ENCODE measurements at places on chromosomes 11 and 22.

DNA sequence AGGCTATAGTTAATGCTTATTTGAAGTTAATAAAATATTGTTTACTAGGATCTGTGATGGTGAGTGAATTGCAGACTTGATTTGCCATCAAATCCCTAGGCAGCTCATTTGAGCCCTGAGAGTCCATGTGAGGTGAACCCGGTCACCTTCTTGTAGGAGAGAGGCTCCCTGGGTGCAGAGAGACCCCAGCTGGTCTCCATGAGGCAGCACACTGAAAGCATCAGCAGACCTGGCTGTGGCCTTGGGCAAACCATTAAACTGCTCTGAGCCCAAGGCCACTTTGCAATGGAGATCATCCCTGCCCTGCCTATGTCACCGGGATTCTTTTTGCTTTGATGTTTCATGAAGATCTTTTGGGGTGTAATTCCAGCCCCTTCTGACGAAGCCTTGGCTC lies 125.2 kb downstream of the MICAL2 start:
- peak; percentile 57 for DNase-seq

DNA sequence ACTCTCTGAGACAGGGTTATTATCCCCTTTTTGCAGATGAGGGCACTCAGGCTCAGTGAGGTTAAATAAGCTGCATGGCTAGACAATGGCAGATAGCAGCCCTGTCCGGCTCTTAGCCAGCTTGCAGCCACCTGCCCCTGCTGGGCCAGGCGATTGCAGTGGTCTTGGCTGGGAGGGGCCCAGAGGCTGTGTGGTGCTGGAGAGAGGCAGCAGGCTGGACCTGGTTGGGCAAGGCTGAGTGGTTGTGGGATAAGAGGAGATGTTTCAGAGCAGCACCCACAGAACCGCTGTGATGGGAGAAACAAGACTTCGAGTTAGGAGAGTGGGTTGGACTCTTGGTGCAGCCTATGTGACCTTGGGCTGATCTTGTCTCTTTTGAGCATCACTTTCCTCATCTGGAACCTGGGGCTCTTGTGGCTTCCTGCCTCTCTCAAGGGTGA lies 25.5 kb downstream of the PTPRJ start:
- DNase-seq, result peak; percentile 49

DNA sequence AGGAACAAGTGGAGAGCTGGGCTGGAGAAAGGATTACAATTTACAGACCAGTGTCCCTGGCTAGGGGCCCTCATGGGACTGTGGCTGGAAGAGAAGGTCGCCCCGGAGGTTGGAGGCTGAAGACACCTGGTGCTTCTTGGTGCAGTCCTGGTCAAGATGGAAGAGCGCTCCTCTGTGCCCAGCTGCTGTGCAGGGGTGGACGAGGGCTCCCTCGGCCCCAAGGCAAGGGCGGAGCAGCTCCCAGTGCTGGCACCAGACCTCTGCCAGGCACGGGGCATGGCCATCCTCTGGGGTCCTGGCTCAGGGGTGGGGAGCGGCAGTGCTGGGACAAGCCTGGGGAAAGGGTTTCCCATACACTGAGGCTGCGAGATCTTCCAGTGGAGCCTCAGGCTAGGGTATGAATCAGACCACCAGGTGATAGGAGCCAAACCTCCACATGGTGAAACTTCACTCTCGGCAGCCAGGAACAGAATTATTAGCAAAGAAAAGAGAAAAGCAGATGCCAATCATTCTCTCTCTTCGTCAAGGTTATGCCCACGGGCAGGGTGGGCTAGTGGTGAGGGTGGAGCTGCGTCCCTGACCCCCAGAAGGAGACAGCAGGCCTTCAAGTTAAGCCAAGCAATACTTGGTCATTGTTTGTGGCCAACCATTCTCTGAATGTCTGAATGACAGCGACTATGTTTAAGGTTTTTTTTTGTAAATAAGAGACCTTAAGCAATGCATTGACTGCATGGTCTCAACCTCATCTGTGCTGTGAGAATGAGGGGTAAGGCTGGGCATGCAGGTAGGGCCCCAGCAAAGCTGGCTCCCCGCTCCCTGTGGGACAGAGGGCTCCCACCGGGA lies 32.1 kb downstream of the PPM1F start:
- DNase-seq, result no peak

GRCh38 chr11:91187314-91187713 lies 964.5 kb upstream of the CHORDC1 start:
- no peak for DNase-seq

GRCh38 chr11:122691549-122692150 lies 36.1 kb downstream of the UBASH3B start:
- DNase-seq, result no peak

- DNase-seq, result no peak
Observed at GRCh38 chr11:129969920-129970319, 32.7 kb downstream of the PRDM10 start.

DNA sequence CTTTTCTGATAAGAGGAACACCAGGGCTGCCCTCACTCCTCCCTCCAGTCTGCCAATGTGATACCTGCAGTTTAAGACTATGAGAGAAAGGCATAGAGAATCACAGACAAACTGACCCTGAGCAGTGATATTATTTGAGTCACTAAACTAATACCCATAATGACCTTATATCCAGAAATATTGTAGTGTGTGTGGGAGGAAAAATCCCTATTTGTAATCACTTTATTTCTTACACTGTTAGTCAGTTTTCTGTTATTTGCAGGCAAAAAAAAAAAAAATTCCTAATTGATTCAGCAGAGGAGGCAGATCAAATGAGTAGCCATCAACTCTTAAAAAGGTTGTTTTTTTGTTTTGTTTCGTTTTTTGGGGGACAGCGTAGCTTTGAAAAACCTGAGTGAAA lies 82.5 kb downstream of the MAML2 start:
- no peak for DNase-seq

GRCh38 chr11:15551901-15552851 lies 437.5 kb downstream of the INSC start:
- no peak for DNase-seq

- no peak for DNase-seq
Observed at GRCh38 chr22:25082096-25082495, 117.6 kb upstream of the CRYBB3 start.

All from activated CD4-positive, alpha-beta T cell treated with anti-CD3 and anti-CD28 coated beads for 36 hours (primary cell).